ENCODE measurements at places on chromosomes 1 and 21. TPM values are rescaled to one million over a fixed set of nuclear protein-coding genes. Genes with fewer than 3 reads are reported as not detected.

DNA sequence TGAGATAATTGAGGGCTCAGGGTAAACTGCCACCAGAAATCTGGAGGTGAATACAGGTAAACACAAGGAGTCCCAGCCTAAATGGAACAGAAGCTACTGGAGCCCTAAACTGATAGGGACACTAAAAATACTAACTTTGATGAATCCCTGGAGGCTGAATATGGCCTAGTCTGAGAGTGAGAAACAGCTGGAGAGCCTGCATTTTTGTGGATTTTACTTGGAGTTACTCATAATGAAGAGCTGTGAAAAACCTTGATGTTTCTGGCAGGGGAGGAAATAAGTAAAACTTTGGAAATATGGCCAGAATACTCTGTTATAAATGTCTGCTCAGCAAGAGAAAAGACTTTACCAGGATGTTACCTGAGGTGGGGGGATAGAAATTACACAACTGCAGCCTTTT, 164.4 kb downstream of the LIPI start:
- H3K27ac ChIP-seq, result no peak overlapping the region
- H3K4me3 ChIP-seq, result no peak overlapping the region
- H3K36me3 ChIP-seq, result peaks cover 8% of the 10 kb centered on the region
- no peaks in the 10 kb centered on the region for H3K4me1 ChIP-seq
- DNase-seq, result no peak

- no peaks in the 10 kb centered on the region for H3K36me3 ChIP-seq
- no peaks in the 10 kb centered on the region for H3K27me3 ChIP-seq
- H3K4me1 ChIP-seq, result peaks cover 5% of the 10 kb centered on the region
- peak; percentile 13 for DNase-seq
- no peak overlapping the region for H3K4me3 ChIP-seq
These were observed 336.0 kb upstream of the NFIA start for GRCh38 chr1:60746278-60746791.

DNA sequence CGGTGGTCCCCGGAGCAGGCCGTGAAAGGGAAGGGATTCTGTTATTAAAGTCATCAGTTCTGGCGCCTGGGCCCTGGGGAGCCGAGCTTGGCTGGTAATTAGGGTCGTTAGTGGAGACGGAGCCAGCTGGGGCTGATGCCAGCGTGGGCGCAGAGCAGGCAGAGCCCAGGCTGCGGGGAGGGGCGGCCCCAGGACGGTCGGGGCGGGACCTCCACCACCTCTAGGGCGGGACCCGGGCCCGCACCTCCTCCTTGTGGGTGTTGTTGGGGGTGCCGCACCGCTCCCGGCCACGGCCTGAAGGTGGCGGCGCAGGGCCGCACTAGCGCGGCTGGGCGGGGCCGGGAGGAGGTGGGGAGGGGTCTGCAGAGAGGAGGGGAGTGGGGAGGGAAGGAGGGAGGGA, 470.6 kb downstream of the PTPRU start:
- no peaks in the 10 kb centered on the region for H3K36me3 ChIP-seq
- DNase-seq, result peak; percentile 92
- no peak overlapping the region for H3K27ac ChIP-seq
- H3K27me3 ChIP-seq, result no peaks in the 10 kb centered on the region
- peaks cover 31% of the 10 kb centered on the region for H3K4me1 ChIP-seq

DNA sequence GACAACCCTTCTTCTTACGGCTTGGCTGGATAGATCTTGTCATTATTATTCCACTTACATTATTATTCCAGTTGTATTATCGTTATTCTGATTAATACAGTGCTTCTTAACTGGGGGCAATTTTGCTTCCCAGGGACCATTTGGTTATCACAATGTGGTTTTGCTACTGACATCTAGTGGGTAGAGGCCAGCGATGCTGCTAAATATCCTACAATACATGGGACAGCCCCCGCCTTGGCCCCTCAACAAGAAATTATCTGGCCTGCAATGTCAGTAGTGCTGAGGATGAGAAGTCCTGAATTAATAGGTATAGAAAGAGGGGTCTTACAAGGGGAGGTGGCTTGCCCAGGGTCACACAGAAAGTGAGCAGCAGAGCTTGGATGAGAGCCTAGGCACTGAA, 105.6 kb downstream of the PTPRU start:
- H3K27me3 ChIP-seq, result no peaks in the 10 kb centered on the region
- H3K36me3 ChIP-seq, result no peaks in the 10 kb centered on the region
- H3K4me3 ChIP-seq, result no peak overlapping the region
- H3K4me1 ChIP-seq, result no peaks in the 10 kb centered on the region
- H3K27ac ChIP-seq, result no peak overlapping the region

DNA sequence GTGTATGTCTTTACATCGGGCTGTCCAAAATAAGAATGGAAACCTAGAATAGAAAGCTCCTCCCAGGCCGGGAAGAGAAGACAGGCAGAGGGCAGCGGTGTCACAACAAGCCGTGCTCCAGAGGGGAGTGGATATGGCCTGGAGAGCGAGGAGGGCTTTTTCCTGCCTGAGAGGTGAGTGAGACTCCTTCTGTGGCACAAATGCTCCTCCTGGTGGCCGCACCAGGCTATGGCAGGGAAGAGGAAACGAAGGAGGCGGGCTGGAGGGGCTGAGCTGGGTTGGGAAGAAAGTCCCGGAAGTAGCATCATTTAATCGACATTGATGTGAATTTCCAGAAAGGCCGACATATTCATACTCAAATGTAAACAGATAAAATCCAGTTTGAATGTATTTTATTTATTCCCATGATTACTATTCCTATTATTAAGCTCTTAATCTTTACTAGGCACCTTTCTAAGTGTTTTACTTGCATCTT, 54.7 kb downstream of the MEF2D start:
- H3K36me3 ChIP-seq, result no peaks in the 10 kb centered on the region
- peak; percentile 89 for DNase-seq
- H3K27ac ChIP-seq, result no peak overlapping the region
- H3K4me3 ChIP-seq, result no peak overlapping the region
- peaks cover 5% of the 10 kb centered on the region for H3K4me1 ChIP-seq

Gene FMO5
- 0.28 TPM for total RNA-seq

Gene SLC44A3
- 1.7 TPM for total RNA-seq

DNA sequence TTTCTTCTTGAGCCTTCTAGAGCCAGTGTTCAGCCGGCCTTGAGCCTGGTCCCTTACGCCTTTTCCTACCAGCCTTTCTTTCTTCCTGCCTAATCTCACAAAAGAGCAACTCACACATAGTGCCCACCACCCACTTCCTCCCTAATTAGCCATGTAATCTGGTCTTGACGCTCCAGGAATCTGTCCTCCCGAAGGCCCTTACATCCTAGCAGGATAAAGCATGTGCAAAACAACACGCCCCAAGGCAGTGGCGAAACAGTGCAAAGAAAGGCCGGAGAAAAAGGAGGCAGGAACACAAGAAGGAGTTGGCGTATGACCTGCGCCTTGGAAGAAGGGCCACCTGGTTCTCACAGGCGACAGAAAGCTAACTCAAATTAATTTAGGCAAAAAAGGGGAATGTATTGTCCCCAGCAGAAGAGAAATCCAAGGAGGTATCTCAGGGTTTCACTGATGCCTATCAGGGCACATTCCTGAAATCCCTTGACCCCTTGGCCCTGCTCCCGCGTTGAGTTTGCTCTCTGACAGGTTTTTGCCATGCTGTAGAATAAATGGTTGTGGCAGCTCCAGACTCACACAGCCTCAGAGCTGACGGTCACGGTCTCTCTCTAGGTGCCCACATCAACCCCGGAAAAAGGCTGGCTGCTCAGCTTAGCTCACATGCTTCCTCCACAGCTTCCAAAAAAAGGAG, 79.0 kb downstream of the ZNF281 start:
- no peak overlapping the region for H3K27ac ChIP-seq
- no peak overlapping the region for H3K4me3 ChIP-seq
- H3K36me3 ChIP-seq, result no peaks in the 10 kb centered on the region
- DNase-seq, result peak; percentile 74
- peaks cover 15% of the 10 kb centered on the region for H3K4me1 ChIP-seq
